Stimulated activated CD8-positive, alpha-beta memory T cell treated with anti-CD3 and anti-CD28 coated beads, Interleukin-7, amount 100 ng/mL, for 1 hour (primary cell): ENCODE measurements at places on chromosomes 4 and X.

DNA sequence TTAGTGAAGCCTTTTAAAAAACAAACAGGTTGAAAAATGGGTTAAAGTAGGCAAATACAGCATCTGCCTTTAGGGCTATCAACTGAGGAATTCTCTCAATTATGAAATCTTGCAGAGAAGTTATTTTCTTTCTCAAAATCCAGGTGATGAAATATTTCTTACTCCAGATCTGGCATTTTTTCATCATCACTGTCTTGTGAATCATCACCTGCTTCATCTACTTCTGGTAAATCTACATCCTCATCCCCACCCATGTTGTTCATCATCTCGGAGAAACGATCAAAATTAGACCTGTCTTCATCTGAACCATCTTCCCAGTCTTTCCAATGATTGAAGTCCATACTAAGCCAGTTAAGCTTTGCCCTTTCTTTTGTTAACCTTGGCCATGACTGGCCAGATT is 33.3 kb upstream of the HPF1 start:
- no peak for DNase-seq

DNA sequence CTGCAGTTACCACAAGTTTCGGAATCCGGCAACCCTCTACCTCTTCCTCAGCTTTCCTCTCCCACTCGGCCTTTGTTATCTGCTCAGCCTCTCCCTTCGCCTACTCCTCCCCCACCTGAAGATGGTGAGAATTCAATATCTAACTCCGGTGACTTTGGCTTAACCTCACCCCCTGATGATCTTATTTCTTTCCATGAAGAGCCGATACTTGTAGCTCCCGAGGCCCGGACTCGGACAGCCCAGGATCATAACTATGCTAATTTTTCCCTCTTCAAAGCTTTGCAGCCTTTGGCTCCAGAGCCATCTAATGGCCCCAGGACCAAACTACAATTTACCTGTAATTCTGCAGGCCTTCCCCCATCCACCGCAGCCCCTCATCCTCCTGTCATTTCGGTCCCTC is 32.0 kb upstream of the MGST2 start:
- no peak for DNase-seq

- DNase-seq = no peak
These were observed 140.8 kb downstream of the OPHN1 start for GRCh38 chrX:68292471-68292870.

GRCh38 chr4:119765469-119765868 is 136.9 kb upstream of the PDE5A start:
- DNase-seq = no peak

DNA sequence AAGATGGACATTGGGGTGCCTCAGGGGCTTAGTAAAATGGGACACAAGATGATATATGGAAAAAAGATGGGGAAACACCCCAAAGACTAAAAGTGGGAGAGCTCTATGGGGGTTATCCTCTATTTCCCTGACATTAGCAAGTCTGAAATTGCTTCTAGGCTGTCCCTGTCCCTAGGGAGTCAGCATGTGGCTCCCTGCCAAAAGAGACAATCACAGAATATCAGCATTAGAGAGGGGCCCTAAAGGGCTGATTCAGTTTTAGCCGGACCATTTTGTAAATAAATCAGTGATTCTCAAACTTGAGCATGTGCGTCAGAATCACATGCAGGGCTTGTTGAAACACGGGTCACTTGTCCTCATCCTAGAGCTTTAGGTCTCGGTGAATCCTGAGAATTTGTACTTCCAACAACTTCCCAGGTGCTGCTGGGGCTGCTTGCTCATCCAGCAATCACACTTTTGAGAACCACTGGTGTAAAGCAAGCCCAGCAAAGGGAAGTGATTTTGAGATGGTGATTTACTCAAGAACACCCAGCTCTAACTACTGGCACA is 165.3 kb upstream of the DGKK start:
- DNase-seq = no peak

GRCh38 chr4:109319684-109320083 is 17.2 kb upstream of the COL25A1 start:
- no peak for DNase-seq

GRCh38 chr4:83195269-83195668 is 80.7 kb upstream of the PLAC8 start:
- DNase-seq = no peak

- no peak for DNase-seq
These were observed 903.8 kb downstream of the STIM2 start for GRCh38 chr4:27764526-27764837.

GRCh38 chr4:79764120-79764519 is 308.9 kb downstream of the ANTXR2 start:
- no peak for DNase-seq

GRCh38 chr4:26310264-26310663 is 10.6 kb upstream of the RBPJ start:
- no peak for DNase-seq

- no peak for DNase-seq
These were observed 182.4 kb upstream of the LCORL start for GRCh38 chr4:18203966-18204365.

DNA sequence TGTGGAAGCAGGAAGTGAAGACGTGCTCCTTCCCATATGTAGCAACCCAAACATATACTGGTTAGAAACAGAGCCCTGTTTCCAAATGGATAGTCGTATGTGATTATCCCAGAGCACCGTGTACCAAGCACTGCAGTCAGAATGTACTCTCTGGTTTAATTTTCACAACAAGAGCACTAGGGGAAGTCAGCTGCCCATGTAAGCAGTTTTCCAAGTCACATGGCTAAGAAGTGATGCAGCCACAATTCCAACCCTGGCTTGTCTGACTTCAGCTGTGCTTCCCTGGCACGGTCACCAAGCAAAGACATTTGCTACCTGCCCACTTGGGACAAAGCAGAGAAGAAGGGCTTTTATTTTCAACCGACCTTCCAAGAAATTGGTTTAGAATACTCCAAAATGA is 28.2 kb upstream of the CEP135 start:
- no peak for DNase-seq

DNA sequence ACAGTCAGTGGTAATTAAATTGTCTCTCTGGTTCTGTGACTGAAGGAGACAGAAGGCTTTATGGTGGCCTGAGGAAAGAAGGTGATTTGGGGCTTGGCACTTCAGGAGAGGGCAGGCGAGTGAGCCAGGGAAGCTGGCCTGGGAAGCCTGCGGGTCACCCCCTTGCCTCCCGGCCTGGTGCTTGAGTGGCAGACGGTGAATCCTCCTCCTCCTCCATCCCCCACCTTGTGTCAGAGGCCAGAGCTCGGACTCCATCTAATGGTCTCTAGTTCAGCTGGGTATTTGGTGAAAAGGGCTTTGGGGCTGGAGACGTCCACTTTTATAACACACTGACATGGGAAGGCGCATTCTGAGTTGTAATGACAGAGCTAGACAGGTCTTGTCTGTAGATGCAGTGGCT is 8.7 kb downstream of the TMEM187 start:
- no peak for DNase-seq

DNA sequence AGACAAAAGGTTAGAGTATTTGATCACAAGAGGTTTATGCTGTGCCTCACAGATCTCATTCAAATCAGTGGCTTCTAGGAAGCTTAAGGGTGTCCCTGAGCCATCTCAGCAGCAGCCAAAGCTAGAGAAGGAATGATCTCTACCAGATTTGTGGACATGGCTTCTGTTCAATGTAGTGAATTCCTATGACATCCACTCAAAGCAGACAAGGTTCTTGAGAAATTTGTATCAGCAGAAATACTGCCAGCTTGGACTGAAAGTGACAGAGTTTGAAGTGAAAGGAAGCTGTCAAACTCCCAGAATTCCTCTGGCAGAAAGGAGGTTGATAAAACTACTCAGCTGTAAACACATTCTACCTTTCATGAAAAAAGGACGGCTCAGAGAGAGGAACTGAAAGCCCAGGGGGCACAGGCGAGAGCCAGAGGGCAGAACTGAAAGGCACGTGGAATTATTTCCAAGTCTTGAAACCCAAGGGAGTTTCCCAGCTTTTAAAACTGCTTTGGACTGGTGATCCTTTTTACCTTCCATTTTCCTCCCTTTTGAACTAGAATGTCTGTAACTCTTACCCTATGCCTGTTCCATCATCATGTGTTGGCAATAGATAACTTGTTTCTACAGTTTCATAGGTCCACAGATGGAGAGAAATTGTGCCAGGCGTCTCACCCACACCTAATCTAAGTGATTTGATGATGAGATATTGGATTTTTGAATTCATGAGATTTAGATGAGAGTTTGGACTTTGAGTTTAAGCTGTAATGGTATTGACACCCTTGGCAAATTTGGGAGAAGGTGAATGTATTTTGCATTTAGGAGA is 14.5 kb upstream of the MED14 start:
- no peak for DNase-seq

- no peak for DNase-seq
These were observed 387.4 kb downstream of the SPOCK3 start for GRCh38 chr4:166846939-166847338.

GRCh38 chrX:11446949-11447348 is 153.7 kb downstream of the AMELX start:
- DNase-seq = no peak

- no peak for DNase-seq
These were observed 1689.5 kb upstream of the PCDH10 start for GRCh38 chr4:131459430-131460101.

DNA sequence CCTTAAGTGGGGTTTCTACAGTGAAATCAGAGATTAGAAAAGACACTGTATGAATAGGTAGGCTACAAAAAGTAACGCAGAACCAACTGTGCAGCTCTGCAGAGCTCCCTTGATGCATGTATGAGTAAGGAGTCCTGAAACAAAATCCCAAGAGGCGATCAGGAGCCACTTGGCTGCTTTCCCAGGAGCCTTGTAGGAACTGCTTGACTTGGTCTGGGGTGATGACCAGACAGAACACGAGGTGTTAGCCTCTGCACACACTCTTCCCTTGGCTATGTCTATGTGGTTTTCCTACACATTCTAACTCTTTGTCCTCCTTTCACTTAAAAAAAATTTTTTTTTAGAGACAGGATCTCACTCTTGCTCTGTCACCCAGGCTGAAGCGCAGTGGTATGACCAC is 22.8 kb upstream of the AP1S2 start:
- DNase-seq = no peak

DNA sequence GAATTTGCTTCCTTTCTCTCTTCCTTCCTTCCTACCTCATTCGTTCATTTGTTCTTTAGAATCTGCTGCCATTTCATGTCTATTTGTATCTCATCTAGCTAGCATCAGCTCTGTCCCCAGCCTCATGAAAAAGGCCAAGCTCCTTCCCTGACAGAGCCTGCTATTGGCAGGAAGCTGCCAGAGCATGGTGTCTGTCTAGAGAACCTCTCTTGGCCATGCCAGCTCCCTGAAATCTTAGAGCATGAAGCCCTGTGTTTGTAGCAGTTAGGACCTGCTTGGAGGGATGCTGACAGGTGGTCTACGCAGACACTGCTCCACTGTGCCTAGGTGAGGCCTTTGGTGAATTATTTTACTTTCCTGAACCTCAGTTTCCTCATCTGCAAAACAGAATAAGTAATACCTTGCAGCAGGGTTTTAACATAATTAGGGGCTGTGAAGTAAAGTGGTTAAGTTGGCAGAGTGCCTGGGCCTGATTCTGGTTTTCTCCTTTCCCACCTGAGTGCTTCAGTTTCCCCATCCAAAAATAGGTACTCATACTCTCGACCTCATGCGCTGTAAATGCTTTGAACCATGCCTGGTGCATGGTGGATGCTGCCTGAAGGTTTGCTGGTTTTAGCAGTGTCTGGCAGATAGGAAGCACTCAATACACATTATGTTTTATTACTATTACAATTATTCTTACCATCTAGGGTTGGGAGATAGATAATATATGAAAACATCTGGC is 4.7 kb downstream of the PTTG2 start:
- DNase-seq = no peak

GRCh38 chr4:76197971-76198410 is 15.6 kb downstream of the SCARB2 start:
- no peak for DNase-seq

DNA sequence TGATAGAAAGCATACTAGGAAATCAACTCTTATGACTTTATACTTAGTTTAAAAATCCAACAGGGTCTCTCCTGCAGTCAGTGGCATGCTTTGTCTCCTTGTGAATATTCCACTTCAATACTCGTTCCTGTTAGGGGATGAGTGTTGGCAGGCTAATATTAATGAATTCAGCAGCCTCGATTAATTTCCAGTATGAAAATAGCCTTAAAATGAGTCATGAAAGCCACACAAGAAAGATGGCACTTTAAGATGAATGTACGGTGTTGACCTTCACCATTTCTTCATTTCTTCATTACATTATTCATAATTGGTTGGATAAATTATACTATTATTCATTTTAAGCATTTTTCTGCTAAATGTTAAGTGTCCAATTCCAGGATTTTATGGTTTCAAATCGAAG is 29.2 kb downstream of the GABRB1 start:
- no peak for DNase-seq

DNA sequence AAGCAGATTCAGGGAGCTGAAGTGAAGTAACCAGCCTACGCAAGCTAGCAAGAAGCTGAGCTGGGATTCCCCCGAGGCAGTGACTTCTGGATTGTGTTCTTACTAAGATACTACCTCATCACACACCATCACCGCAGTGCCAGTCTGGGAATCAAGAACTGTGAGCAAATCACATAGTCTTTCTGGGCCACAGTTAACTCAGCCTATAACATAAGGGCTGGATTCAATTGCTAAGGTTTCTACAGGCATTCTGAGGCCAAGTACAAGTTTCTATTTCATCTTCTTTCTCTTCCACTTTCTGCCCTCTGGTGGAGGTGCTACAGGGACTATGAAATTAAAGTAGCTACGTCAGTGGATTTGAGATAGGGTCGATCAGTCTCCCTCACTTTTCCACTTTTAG is 1.4 kb upstream of the CORIN start:
- no peak for DNase-seq

DNA sequence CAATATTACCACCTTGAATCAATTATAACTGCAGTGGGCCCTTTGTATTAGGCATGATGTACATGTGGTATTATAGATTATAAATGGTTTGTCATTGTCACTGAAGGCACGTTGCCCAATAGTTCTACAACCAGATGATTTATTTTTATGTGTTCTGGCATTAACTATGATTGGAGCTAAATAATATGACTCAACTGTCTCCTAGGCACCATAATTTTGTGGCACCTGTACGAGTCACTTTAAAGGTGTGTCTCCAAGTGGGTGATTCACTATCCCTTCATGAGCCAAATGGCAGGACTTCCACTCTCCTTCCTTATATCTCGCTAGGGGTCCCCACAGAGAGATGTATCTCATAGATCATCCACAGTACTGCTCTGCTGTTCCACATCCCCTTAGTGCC is 6.1 kb upstream of the SMPX start:
- DNase-seq = no peak

- no peak for DNase-seq
These were observed 22.7 kb upstream of the MSN start for GRCh38 chrX:65644621-65645289.

DNA sequence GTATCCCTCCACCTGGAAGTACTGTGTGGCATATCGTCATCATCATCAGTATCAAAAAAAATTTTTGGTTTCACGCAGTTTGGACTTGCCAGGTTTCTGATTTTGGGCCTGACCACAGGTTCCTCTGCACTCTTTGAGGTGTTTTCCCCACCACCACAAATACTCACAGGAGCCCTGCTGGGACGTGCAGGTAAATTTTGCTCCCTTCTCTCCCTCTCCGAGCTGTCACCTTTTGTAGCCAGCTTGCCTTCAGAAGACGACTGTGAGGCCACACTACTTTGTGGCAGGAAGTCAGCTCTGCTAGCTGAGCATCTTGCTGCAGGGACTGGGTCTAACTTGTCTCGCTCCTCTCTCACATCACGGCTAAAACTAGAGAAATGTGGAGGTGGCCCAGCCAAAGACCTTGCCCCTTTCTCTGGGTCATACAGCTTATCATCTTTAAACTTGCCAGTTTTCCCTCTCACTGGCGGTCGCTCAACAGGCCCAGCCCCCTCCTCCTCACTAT is 2.8 kb downstream of the PJA1 start:
- DNase-seq = no peak
